NCI-H1417 treated with DMSO at 0.1 percent for 48 hours (cell line): ENCODE measurements at places on chromosomes 13 and 19.

DNA sequence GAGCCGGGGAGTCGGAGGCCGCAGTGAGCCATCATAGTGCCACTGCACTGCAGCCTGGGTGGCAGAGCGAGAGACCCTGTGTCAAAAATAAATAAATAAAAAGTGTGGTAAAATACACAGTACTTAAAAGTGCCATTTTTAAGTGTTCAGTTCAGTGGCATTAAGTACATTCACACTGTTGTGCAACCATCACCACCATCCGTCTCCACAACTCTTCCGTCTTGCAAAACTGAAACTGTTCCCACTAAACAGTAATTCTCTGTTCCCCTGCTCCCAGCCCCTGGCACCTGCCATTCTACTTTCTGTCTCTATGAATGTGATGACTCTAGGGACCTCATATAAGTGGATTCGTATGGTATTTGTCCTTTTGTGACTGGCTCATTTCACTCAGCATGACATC is 13.3 kb downstream of the SLC25A42 start:
- DNase-seq = no peak

DNA sequence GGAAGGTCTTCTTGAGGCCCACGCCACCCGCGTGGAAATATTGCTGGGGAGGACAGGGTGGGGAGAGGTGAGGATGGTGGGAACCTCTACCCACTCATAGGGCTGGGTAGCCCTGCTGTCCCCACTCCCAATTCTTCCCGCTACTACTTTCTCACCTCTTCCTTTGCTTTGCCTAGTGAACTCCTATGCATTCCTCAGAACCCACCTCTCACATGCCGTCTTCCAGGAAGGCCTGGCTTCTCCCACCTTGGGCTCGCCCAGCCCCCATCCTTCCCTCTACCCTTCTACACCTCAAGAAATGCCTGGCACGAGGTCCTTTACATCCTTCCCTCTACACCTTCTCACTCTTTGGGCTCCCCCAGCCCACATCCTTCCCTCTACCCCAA is 62.4 kb downstream of the COLGALT1 start:
- DNase-seq = no peak

DNA sequence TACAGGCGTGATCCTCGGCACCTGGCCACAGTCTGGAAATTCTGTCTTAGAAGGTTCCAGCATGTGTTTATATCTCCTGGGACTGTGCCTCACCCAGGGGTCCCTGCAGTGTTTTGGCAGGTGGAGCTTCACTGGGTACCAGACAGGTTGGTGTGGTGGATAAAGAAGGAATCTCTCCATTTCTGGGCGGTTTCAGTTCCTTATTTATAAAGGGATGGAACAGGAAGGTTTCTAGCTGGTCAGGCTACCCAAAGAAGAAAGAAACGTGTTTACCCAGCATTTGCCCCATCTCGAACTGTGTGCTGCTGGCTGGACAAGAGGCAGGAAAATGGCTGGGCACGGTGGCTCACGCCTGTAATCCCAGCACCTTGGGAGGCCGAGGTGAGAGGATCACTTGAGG is 9.8 kb downstream of the PNPLA6 start:
- DNase-seq = no peak

GRCh38 chr19:15894359-15894758 is 3.5 kb downstream of the CYP4F2 start:
- no peak for DNase-seq

DNA sequence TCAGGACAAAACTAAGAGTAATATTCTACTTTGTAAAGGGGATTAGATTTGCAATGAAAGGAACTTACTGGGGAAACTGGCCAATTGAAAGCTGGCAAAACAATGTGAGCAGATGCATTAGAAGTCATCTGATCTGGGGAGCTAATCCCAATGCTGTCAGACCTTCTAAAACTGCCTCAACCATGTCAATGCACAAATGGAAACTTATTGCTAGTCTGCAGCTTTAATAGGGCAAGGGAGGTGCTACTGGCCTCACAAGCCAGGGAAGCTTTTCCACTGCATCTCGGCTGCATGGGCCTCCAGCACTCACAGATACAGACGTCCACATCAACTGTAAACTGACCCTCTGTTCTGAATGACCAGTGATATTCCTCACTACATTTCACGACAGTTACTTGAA is 154.2 kb downstream of the LHFPL6 start:
- no peak for DNase-seq

- peak; percentile 20 for DNase-seq
These were observed 325.5 kb downstream of the KCNRG start for GRCh38 chr13:50340551-50341287.

- DNase-seq = no peak
These were observed 10.1 kb upstream of the CD22 start for GRCh38 chr19:35318679-35319448.

DNA sequence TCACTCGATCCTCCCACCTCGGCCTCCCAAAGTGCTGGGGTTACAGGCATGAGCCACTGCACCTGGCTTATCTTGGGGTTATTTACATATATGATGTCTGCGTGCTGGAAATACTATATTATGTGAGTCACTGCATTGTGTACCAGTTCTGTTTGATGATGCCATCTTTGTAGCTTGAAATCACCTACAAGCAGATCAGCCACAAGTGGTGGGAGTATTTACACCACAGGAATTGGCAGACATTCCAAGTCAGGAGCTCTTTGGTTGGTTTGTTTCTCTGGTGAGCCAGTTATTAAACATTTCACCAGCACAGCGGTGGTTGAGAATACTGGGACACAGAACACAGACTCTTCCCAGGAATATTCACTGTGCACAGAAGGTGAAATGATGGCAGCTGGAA is 4.5 kb upstream of the TIMM44 start:
- no peak for DNase-seq

DNA sequence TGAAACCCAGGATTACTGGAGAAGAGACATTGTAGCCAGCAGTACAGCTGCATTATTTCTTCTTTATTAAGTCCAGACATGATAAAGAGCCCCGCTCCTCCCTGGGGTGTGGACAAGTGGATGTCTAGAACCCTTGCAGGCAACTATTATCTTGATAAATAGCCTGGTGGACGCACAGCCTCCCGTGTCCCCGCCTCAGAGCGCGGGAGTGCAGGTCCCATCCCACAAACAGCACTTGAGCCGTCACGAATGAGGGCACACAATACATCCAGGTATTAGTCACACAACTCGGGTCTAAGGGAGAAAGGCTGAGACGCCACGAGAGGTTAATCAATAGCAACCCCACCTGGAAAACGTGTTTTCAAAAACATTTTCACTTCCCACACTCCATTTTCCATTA is 213.2 kb upstream of the SOX1 start:
- DNase-seq = peak; percentile 96

DNA sequence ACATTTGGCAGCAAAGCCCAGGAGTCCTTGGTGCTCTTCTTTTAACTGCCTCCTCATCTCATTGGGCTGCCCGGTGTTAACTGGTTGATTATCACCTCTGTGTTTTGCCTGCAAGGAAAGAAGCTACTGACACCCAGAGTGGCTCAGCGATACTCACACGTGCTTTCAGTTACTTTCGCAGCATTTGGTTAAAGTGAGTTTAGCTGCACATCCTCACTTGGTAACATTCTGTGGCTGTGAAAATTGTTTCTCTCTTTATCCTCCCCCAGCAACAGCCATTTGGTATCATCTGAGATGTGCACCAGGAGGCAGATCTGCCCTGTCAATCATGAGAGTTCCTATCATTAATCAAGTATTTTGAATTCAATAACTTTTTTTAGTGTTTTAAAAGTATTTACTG is 44.6 kb upstream of the GPR183 start:
- DNase-seq = no peak

DNA sequence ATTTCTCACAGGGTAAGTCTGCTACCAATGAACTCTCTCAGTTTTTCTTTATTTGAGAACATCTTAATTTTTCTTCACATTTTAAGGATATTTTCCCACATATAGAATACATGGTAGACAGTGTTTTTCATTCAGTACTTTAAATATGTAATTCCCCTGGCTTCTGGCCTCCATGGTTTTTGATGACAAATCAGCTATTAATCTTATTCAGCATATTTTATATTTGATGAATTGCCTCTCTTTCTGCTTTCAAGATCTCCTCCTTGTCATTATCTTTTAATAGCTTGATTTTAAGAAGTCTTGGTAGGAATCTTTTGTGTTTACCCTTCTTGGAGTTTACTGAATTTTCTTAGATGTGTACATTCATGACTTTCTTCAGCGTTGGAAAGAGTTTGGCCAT is 27.6 kb downstream of the TNFSF13B start:
- no peak for DNase-seq

DNA sequence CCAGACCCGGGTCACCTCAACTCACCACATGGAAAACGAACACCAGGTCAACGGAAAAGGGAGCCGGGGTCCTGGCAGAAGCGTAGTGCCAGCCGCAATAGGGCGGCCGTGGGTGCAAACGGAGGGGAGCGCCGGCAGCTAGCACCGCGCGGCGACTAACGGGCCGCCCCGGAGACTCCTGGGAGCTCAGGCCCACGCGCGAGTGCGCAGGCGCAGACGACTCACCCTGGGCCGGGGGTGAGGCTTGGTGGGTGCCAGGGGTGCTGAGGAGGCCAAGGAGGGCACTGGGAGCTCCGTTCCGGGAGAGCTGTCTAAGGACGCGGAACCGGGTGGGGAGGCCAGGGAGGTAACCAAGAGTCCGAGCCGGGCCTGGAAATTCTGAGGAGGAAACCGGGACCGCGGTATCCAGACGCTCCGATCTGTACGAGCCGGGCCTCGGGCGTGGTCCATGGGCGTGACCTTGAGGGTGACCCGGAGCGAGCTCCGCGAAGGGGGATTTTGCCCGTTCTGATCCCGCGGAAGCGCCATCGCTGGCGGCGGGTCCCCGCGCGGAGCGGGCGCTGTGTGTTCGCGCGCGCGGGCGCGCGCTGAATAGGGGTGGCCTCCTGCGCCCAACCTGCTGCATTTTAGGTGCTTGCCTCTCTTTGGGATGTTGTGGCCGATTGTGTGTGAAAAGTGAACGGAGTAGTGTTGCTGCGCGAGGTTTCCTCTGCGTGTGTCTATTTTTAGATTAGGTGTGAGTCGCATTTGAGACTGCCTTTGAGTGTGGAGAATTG is at the start of gene ZNF382:
ZNF382 (plus strand) TSS at position 213 of the 776 bp plus-strand sequence. CDS start 4,602 bp downstream, outside the sequence.
- no peak for DNase-seq

- no peak for DNase-seq
These were observed 87.1 kb upstream of the FRY start for GRCh38 chr13:31944262-31945160.

GRCh38 chr13:90719461-90719860 is 628.0 kb upstream of the MIR17HG start:
- DNase-seq = no peak

- no peak for DNase-seq
These were observed 210.8 kb upstream of the UBL3 start for GRCh38 chr13:30061217-30061616.

GRCh38 chr13:98979012-98979660 is 1.3 kb upstream of the DOCK9 start:
- no peak for DNase-seq

- DNase-seq = no peak
These were observed 9.9 kb upstream of the MKNK2 start for GRCh38 chr19:2060884-2061494.

- DNase-seq = no peak
These were observed 179.9 kb downstream of the VWA8 start for GRCh38 chr13:41780715-41781706.

- DNase-seq = no peak
These were observed 622 bp upstream of the FDX2 start for GRCh38 chr19:10316229-10317044.

DNA sequence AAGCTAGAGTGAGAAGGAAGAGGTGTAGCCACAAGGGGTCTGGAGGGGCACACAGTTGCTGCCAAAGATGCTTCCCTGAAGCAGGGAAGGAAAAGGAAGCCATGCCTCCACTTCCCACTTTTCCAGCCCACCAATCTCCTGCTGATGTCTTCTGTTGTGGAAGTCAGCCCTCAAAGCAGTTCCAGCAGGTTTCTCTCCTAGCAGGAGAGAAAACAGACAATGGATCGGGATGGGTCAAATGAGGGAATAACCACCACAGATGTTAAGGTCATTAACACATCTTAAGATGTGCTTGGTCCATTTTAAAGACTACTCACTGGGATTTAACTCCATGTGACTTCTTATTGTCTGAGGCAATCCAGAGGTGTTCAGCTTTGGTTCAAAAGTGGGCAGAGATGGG is 284.1 kb upstream of the SOX21 start:
- no peak for DNase-seq

DNA sequence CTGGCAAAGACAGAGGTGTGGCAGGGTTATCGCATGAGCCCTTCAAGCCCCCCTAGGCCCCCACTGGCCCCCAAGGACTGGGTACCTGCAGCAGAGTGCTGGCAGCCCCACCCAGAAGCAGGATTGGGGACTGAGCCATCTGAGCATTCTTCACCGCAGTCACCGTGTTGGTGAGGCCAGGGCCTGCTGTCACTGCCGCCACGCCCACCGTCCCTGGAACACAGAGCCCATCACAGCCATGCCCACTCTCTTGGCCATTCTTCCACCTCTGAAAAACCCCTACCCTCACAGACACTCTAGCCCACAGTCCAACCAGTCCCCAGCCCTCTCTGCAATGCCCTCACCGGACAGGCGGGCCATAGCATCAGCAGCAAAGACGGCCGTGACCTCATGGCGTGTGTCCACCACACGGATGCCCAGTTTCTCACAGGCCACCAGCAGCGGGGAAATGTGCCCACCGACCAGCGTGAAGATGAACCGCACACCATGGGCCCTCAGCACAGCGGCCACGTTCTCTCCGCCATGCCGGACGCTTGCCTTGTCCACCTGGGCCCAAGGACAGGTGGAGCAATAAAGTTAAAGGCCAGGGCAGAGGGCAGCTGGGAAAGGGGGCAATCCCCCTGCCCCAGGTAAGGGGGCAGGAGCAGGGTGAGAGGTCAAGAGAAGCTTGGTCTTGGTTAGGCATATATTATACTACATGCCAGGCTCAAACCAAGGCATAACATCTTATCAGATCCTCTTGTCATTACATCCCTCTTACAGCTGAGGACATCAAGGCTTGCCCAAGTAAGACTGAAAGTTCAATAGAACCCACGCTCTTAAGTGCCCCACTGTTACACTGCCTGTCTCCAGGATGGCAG is 16.1 kb downstream of the SYDE1 start:
- DNase-seq = no peak

DNA sequence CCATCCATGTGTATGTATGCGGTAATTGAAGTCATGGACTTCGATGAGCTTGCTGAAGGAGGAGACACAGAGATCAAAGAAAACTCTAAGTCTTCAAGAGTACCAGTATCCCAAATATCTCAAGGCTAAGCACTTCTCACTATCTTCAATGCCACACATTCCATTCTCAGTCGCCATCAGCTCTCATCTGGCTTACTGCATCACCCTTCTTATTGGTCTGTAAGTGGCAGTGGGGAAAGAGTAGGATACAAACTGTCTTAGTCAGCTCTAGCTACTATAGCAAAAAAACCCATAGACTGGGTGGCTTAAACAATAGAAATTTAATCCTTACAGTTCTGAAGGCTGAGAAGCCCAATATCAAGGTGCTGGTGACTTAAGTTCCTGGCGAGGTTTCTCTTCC is 218.7 kb downstream of the POSTN start:
- DNase-seq = no peak

DNA sequence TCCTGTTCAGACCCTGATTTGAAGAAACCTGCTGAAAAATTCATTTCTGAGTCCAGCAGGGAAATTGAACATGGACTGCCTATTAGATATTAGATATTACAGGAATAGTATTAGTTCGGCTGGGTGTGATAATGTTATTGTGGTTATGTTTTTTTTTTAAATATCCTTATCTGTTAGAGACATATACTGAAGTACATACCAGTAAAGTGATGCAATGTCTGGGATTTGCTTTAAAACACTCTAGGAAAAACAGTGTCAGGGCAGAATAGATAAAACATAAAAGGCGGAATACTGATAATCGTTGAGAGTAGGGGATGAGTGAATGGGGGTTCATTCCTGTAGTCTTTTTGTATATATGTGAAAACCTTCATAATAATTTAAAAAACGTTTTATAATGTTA is 28.7 kb upstream of the AMER2 start:
- DNase-seq = no peak
